Thyroid gland (tissue), 4 donors: ENCODE measurements at places on chromosomes 7 and 10.
A peak's percentile ranks its signal among the peaks of the same experiment; 100 is the strongest.

DNA sequence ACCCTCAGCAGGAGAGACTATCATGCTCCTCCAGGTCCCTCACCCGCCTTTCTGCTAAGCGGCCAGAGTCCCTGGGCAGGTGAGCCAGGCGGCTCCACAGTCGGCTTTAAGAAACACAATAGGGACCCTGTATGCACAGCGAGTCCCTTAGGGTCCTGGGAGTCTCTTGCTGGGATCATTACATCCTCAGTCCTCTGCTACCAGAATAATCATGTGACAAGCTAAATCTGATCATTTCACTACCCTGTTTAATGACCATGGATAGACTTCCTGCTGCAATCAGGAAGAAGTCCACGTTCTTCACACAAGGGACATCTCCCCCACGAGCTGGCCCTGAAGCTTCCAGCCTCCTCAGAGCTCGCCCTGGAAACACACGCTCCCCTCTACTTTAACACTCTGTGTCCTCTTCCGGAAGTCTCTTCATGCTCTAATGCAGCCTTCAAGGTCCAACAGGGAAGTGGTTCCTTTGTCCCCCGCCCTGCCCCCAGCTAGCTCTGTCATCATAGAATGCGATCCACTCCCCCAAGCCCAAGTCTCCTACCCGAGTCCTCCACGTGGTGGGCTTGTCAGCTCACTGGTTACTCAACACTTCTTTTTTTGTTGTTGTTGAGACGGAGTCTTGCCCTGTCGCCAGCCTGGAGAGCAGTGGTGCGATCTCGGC is 101.5 kb downstream of the RNF216 start:
- no peak for DNase-seq

- no peak for DNase-seq
These were observed 7.3 kb downstream of the FGFBP3 start for GRCh38 chr10:91901784-91902677.

DNA sequence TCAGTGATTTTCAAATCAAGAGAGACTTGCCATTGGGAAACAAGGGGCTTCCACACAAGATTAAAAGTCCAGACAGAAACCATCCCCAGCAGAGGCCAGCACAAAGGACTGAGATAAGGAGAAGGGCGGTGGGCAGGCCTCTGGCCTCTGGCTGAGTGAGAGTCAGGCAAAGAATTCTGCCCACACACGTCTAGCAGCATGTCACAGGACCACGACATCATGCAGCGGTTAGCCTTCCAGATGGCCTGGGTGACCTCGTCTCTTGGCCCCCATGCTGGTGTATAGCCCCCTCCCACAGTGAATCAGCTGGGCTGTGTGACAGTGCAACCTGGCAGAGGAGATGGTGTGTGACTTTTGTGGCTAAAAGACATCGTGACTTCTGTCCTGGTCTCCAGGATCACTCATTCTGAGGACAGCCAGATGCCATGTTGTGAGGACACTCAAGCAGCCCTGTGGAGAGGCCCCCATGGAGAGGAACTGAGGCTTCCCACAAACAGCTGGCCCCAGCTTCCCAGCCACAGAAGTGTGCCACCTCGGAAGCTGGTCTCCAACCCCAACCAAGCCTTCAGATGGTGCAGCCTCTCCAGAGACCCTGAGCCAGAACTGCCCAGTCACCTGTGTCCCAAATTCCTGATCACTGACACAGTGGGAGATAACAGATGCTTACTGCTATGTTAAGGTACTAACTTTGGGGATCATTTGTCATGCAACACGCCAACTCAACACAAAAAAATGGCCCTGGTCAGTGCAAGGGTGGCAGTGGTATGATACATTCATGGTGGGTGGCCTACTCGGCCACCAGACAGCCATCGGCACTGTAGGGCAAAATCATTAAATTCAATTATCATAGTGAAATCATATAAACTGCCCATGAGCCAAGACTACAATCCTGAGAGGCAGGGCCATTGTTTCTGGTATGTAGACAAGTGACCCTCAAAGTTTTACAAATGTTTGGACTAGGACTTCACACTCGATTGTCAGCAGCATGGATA is 73.2 kb downstream of the TNS3 start:
- DNase-seq: no peak

- DNase-seq: no peak
These were observed 8.3 kb upstream of the SLC25A13 start for GRCh38 chr7:96330193-96330592.

GRCh38 chr7:140525743-140526142 is 46.4 kb upstream of the MKRN1 start:
- DNase-seq: no peak

DNA sequence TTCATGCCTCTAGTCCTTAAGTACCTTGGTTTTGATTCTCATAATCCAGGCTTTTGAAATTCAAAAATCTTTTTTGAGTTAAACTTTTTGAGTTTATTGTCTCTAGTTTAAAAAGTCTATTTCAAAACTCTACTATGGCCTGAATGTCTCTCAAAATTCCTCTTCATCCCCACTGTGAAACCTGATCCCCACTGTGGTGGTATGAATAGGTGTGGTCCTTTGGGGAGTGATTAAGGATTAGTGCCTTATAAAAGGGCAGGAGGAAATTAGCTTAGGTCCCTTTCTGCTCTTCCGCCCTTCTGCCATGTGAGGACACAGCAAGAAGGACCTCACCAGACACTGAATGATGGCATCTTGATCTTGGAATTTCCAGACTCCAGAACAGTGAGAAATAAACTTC is 44.1 kb upstream of the JAZF1 start:
- DNase-seq: no peak

DNA sequence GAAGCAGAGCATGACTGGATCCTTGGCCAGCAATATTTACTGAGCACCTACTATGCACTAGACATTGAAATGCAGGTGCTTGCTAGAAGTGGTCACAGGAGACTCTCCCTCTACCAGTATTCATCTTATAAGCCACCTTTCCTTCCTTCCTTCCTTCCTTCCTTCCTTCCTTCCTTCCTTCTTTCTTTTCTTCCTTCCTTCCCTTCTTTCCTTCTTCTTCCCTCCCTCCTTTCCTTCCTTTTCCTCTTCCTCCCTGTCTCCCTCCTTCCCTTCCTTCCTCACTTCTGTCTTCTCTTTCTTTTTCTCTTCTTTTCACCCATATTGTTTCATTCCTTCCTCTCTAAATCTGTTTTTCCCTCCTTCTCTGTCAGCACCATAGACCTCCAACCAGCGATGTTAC is 47.3 kb upstream of the TCF7L2 start:
- no peak for DNase-seq

- DNase-seq: no peak
These were observed 5.8 kb upstream of the C1GALT1 start for GRCh38 chr7:7176406-7177043.

GRCh38 chr7:112882511-112882910 is 92.3 kb upstream of the TMEM168 start:
- no peak for DNase-seq

DNA sequence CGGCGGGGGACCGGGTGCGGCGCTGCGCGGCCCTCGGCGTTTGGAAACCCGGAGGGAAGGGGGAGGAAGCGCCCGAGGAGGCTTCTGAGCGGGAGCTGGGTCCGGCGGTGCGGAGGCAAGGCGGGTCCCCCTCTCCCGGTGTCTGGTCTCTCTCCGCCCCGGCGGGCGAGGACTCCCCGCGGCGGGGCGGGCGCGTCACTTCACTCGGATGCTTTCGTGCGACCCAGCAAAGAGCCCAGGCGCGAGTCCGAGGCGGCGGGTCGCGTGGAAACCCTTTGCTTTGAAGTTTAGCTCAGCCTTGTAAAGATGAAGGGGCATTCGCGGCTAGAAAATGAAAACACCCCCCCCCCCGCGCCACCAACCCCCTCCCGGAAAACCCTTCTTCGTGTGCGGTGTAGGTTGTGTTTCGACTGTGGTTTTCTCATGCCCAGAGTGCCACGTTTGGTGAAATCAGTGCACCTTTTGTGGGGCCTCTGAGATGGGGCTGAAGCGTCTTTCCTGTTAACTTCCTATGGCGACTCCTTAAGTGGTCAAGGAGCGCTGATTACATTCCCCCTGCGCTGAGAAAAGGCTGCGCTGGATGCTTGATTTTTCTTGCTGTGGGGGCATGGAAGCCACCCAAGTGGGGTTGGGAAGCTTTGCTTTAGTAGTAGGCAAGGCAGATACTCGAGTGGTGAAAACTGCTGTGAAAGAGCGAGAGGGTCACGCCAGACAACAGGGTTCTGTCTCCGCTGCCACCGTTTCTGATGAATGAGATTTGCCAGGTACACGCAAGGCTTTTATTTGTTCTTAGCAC is 876 bp downstream of the GNAI1 start:
- DNase-seq: peak; percentile 17

GRCh38 chr10:88647061-88647615 is 17.1 kb upstream of the LIPF start:
- no peak for DNase-seq

- no peak for DNase-seq
These were observed 33.9 kb downstream of the SHH start for GRCh38 chr7:155778349-155778748.

- no peak for DNase-seq
These were observed 652 bp downstream of the HMX2 start for GRCh38 chr10:123148414-123149161.

DNA sequence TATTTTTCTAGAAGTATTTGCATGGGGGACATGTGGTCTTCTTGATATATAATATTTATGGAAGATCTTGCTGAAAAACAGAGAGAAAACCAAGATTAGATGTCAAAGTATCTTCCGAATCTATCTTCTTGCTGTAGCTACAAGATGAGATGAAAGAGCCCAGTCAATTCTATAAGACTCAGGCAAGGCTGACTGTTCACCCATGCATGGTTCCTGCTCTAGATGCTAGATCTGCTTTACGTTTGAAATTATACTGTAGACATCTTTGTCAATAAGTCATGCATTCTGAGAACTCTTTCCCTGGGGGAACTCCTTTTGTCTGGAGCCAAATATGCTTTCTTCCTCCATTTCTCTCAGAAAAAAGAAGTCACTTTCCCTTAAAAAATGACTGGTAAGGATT is 1292.0 kb downstream of the XPNPEP1 start:
- DNase-seq: no peak

DNA sequence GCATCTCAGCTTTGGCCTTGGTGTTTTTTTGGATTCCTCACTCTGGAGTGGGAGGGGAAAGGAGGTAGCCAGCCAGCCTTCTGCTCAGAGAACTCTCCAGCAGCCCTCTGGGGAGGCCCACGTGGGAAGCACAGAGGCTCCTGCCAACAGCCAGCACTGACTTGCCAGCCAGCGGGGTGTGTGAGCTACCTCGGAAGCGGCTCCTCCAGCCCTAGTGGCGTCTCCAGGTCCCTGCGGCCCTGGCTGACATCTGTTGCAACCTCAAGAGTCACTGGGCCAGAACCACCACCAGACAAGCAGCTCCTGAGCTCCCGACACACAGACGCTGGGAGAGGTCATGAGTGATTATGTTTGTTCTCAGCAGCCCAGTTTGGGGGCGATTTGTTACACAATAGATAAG is 180.2 kb upstream of the FZD8 start:
- peak; percentile 98 for DNase-seq

DNA sequence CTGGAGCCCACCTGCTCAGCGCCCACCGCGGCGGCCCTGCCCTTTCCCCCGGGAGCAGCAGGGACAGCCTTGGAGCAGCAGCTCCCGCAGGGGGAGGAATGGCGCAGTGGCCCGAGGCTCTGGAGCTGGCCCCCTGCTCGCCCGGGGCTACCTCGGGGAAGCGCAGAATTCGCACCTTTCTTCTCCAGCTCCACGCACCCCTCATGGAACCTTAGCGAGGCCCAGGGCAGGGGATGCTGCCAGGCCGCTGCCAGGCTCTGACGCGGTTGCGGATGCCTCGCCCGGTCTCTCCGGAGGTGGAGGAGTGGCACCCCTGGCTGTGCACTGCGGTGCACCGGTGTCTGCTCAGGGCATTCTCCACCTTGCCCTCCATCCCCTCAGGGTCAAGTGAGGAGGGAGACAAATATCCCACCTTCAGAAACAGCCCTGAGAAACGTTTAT is 84.9 kb upstream of the MKI67 start:
- no peak for DNase-seq

GRCh38 chr10:16799621-16800020 is 17.6 kb downstream of the RSU1 start:
- no peak for DNase-seq

DNA sequence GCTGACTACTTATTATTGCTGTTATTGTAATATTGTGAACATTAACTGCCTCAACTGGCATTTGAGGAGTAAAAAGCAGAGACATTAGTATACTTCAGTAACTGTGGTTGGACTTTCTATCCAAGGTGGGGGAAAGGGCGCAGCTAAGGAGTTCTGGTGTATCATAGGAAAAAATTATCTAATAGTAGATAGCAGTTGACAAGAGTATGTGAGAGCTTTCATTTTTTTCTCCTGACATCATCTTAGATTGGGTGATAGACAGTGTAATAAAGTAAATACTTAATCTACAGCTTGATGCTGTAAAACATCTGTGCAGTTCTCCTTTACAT is 68.9 kb downstream of the PHTF2 start:
- no peak for DNase-seq

- no peak for DNase-seq
These were observed 2.7 kb downstream of the CDK13 start for GRCh38 chr7:39952803-39953202.

GRCh38 chr7:6639627-6640026 is 2.5 kb downstream of the ZNF316 start:
- DNase-seq: no peak

GRCh38 chr7:69620650-69621049 is 22.4 kb downstream of the AUTS2 start:
- no peak for DNase-seq

- DNase-seq: no peak
These were observed 4.5 kb downstream of the BBIP1 start for GRCh38 chr10:110914431-110914830.

DNA sequence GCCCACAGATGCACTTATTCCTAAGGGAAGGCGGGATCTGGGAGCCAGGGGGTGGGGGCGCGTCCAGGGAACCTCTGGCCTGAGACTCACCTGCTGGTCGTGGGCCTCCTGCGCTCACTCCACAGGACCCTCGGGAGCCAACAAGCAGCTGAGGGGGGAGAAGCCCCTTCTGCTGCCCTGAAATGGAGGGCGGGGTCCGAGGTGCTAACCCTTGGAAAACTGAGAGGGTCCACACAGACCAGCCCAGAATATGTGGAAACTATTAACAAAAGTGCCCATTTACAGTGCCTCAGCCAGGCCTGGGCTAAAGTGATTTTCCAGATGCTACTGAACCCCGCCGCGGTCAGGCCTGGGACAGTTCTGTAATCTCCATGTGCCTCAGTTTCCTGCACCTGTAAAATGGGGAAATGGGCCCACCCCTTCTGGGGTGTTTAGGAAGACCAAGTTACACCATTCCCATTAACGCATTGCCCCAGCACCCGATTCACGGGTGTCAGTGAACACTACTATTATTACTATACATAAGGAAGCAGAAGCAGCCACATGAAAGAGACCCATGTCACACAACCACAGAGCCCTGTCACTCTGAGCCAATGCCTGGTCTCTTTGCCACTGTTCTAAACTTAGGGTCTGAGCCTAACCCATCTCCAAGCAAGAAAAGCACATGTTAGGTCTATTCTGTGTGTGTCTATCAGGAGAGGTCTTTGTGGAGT is 630 bp upstream of the VSTM4 start:
- no peak for DNase-seq

DNA sequence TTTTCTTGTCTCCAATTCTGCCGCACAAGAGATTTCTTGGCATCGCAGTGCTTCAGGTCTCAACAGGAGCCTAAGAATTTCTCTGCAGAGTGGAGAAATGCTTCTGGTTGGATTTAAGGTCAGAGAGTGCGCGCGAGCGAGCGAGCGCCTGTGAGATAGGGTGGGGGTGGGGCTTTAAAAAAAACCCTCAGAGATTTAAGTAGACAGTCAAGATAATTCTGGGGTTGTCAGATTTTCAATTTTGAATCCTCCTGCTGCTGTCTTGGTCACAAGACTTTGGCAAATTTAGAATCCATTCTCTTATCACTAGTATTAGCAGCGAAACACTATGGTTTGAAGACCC is 49.7 kb downstream of the CPEB3 start:
- peak; percentile 42 for DNase-seq
